ENCODE measurements at places on chromosomes 2 and 18.

GRCh38 chr18:46899274-46899948 lies 17.9 kb downstream of the PIAS2 start:
- no peak for DNase-seq

DNA sequence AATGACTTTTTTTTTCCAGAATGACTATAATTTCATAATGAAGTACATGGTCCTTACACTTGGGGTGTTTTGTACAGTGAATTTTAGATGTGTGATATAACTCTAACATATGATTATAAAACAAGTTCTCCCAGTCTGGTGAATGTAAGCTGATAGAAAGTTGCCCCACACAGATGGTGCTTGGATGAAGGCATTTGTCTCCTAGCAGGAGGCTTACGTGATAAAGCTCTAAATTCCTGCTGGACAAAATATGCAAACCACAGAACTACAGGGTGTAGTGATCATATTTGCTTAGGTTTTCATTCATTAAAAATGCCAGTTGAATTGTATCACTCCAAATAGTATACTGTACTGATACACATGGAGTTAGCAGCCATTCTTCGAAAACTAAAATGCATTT lies 85.5 kb downstream of the DSC3 start:
- no peak for DNase-seq

GRCh38 chr18:31209041-31209440 lies 46.4 kb upstream of the DSC1 start:
- DNase-seq = no peak

- no peak for DNase-seq
These were observed 56.1 kb downstream of the BABAM2 start for GRCh38 chr2:27946530-27947060.

GRCh38 chr2:160225722-160226121 lies 25.6 kb upstream of the ITGB6 start:
- DNase-seq = no peak

GRCh38 chr2:150135223-150135883 lies 352.1 kb downstream of the RND3 start:
- no peak for DNase-seq

GRCh38 chr2:106572541-106573450 lies 85.6 kb downstream of the CD8B2 start:
- no peak for DNase-seq

- no peak for DNase-seq
These were observed 84.9 kb upstream of the ST8SIA3 start for GRCh38 chr18:57267368-57267925.

GRCh38 chr2:75416420-75417342 lies 144.1 kb downstream of the EVA1A start:
- no peak for DNase-seq

DNA sequence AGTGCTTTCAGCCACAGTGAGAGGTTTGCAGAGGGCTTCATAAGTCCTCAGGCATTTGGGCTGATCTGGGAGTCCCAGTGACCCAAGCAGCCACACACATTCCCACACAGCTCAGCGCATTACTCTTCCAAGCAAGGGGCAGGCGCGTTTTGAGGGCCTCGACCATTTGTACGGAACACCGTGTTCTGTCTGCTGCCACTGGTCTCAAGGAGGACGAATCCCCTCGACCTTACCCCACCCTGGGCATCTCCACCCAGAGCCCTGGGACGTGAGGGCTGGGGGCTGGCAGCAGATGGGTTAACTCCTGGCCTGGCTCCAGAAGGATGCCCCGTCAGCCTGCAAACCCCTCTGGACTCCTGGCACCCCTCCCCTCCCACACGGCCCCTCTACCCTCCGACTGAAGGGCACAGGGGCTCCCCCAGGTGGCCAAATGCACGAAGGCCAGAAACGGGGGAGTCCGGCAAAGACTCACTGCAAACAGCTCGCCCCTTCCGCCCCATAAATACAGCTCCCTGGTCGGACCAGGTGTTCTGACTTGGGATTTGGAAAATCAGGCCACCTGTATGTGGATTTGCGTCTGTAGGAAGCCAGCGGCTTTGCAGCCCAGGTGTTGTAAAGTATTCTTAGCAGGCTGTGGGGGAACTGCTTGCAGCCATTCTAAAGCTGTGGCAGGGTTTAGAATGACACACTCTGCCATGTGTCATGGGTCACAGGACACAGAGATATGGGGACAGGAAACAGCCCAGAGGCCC lies 33.6 kb upstream of the PTMA start:
- no peak for DNase-seq

GRCh38 chr2:26917135-26917836 lies 53.2 kb upstream of the MAPRE3 start:
- DNase-seq = no peak

- no peak for DNase-seq
These were observed 83.3 kb downstream of the PIEZO2 start for GRCh38 chr18:11066038-11066437.

DNA sequence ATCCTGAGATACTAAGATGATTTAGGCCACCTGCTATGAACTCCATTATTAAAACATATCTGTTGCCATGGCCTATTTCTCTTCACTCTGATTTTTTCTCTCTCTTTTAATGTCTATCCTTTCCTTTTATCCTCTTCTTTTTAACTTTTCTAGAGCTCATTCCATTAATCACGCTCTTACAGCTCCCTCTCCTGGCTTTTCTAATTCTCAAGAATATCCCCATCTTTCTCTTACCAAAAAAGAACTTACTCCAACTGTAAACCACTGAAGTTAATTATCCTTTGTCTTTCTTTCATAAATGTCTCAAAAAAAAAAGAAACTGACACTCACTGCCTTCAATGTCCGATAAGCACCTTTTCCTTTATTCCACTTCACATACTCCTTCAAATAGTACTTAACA lies 7.9 kb downstream of the PPP3R1 start:
- DNase-seq = no peak

- no peak for DNase-seq
These were observed 50.7 kb downstream of the SFXN5 start for GRCh38 chr2:73020657-73021370.

All from T-helper 1 cell (primary cell).